ENCODE measurements at places on chromosomes 13 and 19.

DNA sequence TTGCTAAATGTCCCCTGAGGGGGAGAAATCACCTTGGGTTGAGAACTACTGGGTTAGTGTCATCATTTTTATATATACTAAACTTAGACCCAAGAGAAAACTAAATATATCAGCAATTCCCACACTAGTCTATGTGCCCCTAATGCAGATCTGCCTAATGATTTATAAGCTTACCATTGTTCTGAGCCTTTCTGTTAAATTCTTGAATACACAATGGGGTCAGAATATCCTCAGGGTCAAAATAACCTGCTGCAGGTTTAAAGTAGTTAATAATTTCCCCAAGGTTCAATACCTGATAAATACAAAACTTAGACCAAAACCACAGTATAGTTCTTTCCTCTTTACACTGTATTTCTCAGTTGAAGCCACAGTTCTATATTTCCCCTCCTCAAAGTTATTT, 4.6 kb downstream of the VWA8 start:
- DNase-seq: no peak

DNA sequence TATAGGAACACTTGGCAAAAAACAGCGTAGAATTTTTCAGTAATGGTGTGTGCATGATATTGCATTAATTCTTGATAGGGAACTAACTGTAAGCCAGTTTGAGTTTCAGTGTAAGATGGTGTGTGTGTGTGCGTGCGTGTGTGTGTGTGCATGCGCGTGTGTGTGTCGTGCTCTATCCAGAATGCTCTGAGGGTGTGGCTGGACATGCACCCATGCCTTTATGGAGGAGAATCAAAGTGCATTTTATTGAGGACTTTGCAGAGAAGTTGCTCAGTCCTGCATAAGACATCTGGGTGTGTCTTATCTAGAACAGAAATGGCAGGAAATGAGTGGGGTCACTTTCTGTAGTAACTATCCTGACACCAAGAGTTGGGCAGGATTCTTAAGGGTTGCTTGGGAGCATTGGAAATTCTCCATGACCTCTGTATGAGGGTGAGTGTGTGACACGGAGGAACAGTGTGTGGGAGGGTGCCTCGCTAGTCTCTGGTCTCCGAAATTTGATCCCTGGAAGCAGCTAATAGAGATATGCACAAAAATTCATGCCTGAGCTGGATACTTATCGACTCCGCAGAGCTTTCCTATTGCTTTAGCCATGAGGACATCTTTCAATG, 252.2 kb downstream of the TSHZ3 start:
- DNase-seq: no peak

GRCh38 chr13:99199541-99200431, 868 bp upstream of the UBAC2 start:
- DNase-seq: no peak

GRCh38 chr13:37769078-37769477, 100.5 kb downstream of the TRPC4 start:
- no peak for DNase-seq

GRCh38 chr13:107669391-107669993, 545.8 kb downstream of the LIG4 start:
- DNase-seq: no peak

DNA sequence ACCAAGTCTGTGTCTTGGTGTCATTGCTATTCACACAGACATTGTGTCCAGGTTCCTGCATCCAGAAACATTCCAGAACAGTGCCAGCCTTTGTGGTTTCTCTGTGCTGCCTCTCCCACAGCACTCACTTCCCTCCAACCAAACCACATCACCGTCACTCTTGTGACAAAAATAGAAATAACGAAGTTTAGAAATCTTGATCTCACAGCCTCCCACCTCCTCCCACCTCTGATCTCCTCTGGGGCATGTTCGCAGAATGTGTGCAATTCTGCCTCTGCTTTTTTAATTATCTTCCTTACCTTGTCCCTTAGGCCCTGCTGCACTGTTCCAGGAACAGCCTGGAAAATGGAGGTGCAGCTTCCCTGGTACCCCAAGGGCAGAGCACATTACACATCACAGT, 8.7 kb upstream of the SERPINE3 start:
- no peak for DNase-seq

DNA sequence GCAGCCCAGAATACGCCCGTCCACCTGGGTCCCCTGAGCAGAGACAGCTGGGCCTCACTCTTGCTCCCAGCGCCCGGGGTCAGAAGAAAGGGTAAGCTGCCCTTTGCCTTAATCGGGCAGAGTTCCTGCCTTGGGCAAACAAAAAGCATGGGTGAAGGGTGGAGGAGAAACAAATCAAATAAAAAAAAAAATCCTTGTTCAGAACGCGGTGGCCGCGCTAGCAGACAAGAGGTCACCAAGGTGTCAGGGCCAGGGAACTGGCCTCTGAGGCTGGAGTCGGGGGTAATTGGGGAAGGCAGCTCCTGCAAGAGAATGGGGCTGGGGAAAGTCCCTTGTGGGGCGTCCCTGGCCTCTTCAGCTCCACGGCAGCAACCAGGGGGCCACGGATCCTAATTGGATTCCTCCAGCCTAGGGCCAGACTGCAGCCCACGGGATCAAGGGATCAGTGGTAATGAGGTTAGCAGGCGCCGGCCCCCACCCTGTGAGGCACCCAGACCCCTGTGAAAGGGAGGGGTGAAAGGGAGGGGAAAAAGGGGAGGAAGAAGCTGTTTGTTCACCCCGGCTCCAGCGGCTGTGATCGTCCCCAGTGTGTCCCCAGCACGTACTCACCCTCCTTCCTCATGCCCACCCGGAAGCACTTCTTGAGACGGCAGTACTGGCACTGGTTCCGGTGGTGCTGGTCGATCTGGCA, 5.5 kb downstream of the NR2F6 start:
- DNase-seq: no peak

- no peak for DNase-seq
Measured at GRCh38 chr13:49256841-49257240, 9.1 kb downstream of the CDADC1 start.

DNA sequence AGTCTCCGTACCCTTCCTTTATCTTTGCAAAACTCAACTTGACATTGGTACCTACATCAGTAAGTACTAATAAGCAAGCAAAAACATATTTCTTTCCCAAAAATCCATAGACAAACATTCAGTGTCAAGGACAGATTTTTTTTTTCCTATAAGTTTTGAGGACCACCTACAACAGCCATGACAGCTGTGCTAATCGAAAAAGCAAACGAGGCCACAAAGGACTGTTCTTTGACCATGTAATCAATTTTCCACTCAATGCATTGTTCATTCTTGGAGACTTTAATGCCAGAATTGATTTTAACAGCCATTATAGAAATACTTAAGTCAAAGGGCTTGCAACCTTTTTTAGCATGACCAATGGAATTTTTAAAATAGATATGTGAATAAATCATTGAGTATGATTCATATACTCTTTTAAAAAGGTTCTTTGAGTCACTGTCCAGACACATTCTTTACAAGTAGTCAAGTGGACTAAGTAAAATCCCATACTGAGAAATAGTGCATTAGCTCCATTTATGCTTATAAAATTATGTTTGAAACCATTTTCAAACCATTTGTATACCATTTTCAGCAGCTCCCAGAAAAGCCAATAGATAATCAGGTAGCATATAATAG, 323.9 kb downstream of the MZT1 start:
- DNase-seq: no peak

GRCh38 chr19:57642396-57643046, 9.6 kb downstream of the ZNF211 start:
- DNase-seq: no peak

GRCh38 chr19:49361438-49362047, 673 bp downstream of the TEAD2 start:
- DNase-seq: no peak

GRCh38 chr19:44512326-44513298, 12.3 kb upstream of the ZNF180 start:
- DNase-seq: no peak

- DNase-seq: no peak
Measured at GRCh38 chr13:108911807-108912206, 282.4 kb downstream of the MYO16 start.

- DNase-seq: no peak
Measured at GRCh38 chr13:112259511-112259910, 116.6 kb upstream of the SPACA7 start.

DNA sequence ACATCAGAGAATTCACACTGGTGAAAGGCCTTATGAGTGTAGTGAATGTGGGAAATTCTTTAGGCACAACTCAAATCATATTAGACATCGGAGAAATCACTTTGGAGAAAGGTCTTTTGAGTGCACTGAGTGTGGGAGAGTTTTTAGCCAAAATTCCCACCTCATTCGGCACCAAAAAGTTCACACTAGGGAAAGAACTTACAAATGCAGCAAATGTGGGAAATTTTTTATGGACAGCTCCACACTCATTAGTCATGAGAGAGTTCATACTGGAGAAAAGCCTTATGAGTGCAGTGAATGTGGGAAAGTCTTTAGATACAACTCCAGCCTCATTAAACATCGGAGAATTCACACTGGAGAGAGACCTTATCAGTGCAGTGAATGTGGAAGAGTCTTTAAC, 10.1 kb downstream of the ZNF17 start:
- DNase-seq: no peak

DNA sequence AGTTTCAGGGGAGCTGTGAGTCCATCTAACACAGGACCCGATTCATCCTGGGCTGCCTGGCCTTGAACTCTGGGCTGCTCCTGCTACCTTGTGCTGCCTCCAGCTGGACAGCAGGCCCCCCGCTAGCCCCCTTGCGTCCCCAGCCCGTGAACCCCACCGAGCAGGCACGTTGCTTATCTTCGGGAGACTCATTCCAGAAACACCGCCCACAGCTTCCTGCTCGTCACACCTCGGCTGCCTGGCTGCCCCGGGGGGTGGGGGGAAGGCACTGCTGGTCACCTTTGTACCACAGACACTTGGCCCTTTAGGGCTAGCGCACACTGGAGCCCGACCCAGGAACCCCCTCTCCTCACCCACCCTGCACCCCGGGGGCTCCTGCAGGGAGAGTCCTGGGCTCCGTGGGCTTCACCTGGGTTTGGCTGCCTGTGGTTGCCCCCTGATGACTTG, 48.1 kb downstream of the CRTC1 start:
- DNase-seq: no peak
